ENCODE measurements at places on chromosomes 5 and 9.

GRCh38 chr5:74105126-74105780 lies 479.3 kb downstream of the ARHGEF28 start:
- no peak for DNase-seq

- DNase-seq, result no peak
Measured at GRCh38 chr5:28903643-28904042, 1865.3 kb upstream of the CDH9 start.

GRCh38 chr9:127791085-127791484 lies 5.3 kb downstream of the CDK9 start:
- no peak for DNase-seq

GRCh38 chr5:7420510-7421280 lies 24.8 kb downstream of the ADCY2 start:
- no peak for DNase-seq

GRCh38 chr5:173858021-173858669 lies 30.0 kb upstream of the CPEB4 start:
- no peak for DNase-seq

- DNase-seq, result no peak
Measured at GRCh38 chr5:167943343-167943742, 348.1 kb upstream of the WWC1 start.

DNA sequence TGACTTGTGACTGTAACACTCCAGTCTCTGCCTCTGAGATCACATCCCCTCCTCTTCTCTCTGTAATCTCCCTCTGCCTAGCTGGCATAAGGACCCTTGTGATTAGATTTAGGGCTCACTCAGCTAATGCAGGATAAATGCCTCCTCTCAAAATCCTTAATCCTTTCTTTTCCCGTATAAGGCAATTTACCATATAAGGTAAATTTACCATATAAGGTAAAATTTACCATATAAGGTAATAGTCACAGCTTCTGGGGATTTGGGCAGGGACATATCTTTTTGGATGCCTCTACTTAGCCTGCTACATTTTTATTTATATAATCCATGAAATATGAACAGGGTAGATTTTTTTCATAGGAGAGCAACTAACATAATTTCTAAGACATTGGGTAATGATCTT lies 318.0 kb upstream of the PUM3 start:
- no peak for DNase-seq
